Stomach (tissue), 19 donors: ENCODE measurements at places on chromosomes 3 and 15. TPM values are rescaled to one million over a fixed set of nuclear protein-coding genes. Genes with fewer than 3 reads are reported as not detected.

IFT57 gene
- 32.4 TPM for polyA plus RNA-seq

CHST2 gene
- polyA plus RNA-seq, result 0.73 TPM

ACVR2B gene
- 0.61 TPM for polyA plus RNA-seq

GOLGA6A gene
- not detected for polyA plus RNA-seq

ADGRG7 gene
- not detected for polyA plus RNA-seq

BTLA gene
- polyA plus RNA-seq, result not detected

ACTRT3 gene
- 0.76 TPM for polyA plus RNA-seq

ITIH1 gene
- not detected for polyA plus RNA-seq

MFN1 gene
- 14.7 TPM for polyA plus RNA-seq

PTX3 gene
- polyA plus RNA-seq, result 1.2 TPM

RAB6B gene
- 1.9 TPM for polyA plus RNA-seq

RHOV gene
- 1.2 TPM for polyA plus RNA-seq

TUSC7 gene
- not detected for polyA plus RNA-seq

PTPRG gene
- polyA plus RNA-seq, result 3.1 TPM

RBP2 gene
- polyA plus RNA-seq, result not detected

BCHE gene
- 2.9 TPM for polyA plus RNA-seq

TASOR gene
- polyA plus RNA-seq, result 17.0 TPM

TYRO3 gene
- 6.6 TPM for polyA plus RNA-seq

PLA2G4B gene
- 4.0 TPM for polyA plus RNA-seq

AHSG gene
- polyA plus RNA-seq, result not detected

DNAH12 gene
- polyA plus RNA-seq, result 0.23 TPM

ECE2 gene
- not detected for polyA plus RNA-seq

CCDC39 gene
- not detected for polyA plus RNA-seq

CPN2 gene
- not detected for polyA plus RNA-seq

NRROS gene
- 1.4 TPM for polyA plus RNA-seq

EMC7 gene
- polyA plus RNA-seq, result 35.3 TPM

CHCHD6 gene
- 11.9 TPM for polyA plus RNA-seq

FBXO22 gene
- 15.8 TPM for polyA plus RNA-seq

GHSR gene
- not detected for polyA plus RNA-seq

AMT gene
- 15.0 TPM for polyA plus RNA-seq

CFAP100 gene
- polyA plus RNA-seq, result not detected

SLC27A2 gene
- 1.6 TPM for polyA plus RNA-seq

MORF4L1 gene
- polyA plus RNA-seq, result 126 TPM

IFT80 gene
- 11.2 TPM for polyA plus RNA-seq

PROK2 gene
- 5.7 TPM for polyA plus RNA-seq

CYP1A2 gene
- polyA plus RNA-seq, result not detected

MINAR1 gene
- 0.15 TPM for polyA plus RNA-seq

PRRT3 gene
- 0.44 TPM for polyA plus RNA-seq

TRAT1 gene
- not detected for polyA plus RNA-seq

ZNF502 gene
- 1.9 TPM for polyA plus RNA-seq

PRSS50 gene
- not detected for polyA plus RNA-seq

DOCK3 gene
- polyA plus RNA-seq, result not detected

RPL29 gene
- 2,933 TPM for polyA plus RNA-seq

SEMA6D gene
- 0.61 TPM for polyA plus RNA-seq

PEX5L gene
- polyA plus RNA-seq, result not detected

SKOR1 gene
- 0.46 TPM for polyA plus RNA-seq

TTLL13 gene
- polyA plus RNA-seq, result not detected

SLC12A1 gene
- polyA plus RNA-seq, result not detected

CHRD gene
- polyA plus RNA-seq, result 7.1 TPM

MOBP gene
- polyA plus RNA-seq, result 0.06 TPM

FBLN2 gene
- 4.0 TPM for polyA plus RNA-seq

CYP8B1 gene
- polyA plus RNA-seq, result 0.10 TPM

COL7A1 gene
- 6.3 TPM for polyA plus RNA-seq

SERPINI2 gene
- 1.1 TPM for polyA plus RNA-seq

TMC3 gene
- polyA plus RNA-seq, result not detected

PODXL2 gene
- polyA plus RNA-seq, result 10.6 TPM

CASR gene
- polyA plus RNA-seq, result not detected

CLDN16 gene
- polyA plus RNA-seq, result 0.10 TPM

PLA2G4D gene
- not detected for polyA plus RNA-seq
